ENCODE measurements at places on chromosomes 4 and X. TPM values are rescaled to one million over a fixed set of nuclear protein-coding genes. Genes with fewer than 3 reads are reported as not detected.

DNA sequence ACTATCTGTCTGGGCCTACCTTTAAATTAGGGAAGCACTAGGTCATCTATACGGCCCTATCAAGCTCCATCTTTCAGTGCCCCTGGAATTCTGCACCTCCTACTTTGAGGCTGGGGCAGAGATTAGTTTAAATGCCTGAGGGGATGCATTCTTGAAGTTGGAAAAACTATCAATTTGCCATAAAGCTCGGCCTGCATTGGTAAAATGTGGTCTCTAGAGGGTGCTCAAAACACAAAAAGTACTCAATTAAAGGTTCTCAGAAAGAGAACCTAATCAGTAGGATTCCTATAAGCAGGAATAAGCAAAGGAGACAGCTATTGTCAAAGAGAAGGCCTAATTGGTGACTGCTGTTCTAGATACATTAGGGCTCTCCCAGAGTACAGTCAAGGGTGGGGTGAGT lies 111.7 kb downstream of the AMER1 start:
- DNase-seq = peak; percentile 7

DNA sequence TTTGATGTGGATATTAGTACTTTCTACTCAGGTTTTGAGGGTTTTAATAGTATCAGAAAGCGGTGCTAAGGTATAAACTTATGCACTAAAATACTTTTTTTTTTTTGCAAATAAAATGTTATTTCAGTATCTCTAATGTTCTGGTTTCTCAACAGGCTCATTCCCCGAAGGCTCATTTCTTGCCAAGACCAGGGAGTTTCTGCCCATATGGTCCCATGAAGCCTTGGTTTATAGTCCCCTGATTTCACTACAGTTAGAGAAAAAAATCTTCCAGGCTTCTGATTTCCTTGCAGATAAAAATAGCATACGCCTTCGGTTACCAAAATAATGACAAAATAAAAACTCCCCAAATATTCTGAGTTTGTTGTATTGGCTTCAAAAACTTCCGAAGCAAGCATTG lies 814.2 kb upstream of the PABPC4L start:
- DNase-seq = no peak

DNA sequence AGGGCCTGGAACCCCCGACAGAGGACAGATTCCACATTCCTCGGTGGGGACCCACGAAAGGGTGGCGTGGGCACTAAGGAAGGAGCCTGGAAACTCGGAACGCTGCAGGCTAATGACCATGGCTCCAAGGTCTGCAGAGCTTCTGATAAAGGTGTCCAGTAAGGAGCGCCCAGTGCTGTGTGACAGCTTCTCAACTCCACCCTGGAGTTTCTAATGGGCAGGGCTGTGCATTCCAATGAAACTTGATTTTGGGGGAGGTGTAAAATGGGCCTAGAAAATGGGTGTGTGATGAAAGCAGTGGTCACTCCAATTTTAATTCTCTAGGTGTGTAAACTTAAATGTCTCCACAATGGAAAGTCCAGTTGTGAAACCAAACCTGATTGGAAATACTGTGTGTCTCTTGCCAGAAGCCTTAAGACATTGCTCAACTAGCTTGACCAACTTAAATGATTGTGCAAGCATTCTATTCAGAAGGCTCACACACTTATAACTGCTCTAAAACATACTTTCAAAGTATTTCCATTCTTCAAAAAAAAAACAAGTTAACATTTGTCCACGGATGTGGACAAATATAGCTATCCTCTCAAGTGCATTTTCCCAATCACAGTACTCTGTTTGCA lies 52.1 kb downstream of the XAGE2 start:
- DNase-seq = no peak

Gene CENPVL1
- total RNA-seq = not detected
